ENCODE measurements at places on chromosomes 5 and 9.
A peak's percentile ranks its signal among the peaks of the same experiment; 100 is the strongest.

DNA sequence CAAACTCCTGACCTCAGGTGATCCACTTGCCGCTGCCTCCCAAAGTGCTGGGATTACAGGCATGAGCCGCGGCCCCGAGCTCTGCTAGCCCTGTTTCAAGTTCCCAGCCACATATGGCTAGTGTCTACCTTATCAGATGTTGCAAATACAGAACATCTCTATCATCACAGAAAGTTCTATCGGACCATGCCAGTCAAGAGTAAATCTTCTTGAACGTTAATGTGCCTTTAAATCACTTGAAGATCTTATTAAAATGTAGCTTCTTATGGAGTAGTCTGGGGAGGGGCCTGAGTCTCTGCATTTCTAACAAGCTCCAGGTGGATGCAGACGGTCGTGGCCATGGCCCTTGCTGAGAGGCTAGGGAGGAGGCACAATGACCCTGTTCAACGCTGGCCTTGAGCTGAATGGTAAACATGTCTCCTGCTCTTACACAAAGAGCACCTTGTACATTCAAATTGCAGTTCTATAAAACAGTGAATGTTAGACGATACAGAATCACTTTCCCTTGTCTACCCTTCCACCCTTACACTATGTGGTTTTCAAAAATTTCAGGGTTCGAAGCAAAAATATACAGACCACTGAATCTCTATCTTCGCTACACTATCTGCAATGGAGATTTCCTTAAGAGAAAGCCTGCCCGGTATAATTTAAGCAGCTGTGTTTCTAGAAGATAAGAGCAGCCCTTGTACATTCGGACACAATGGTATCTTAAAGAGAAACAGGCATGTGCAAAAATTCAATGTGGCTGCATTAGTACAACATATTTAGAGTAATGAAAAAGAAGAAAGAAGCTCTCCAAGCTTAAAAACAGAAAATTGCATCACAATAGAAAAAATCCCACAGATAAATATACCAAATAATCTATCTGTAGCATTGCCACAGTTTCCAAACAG lies 114.1 kb downstream of the FRMD3 start:
- no peak for DNase-seq

DNA sequence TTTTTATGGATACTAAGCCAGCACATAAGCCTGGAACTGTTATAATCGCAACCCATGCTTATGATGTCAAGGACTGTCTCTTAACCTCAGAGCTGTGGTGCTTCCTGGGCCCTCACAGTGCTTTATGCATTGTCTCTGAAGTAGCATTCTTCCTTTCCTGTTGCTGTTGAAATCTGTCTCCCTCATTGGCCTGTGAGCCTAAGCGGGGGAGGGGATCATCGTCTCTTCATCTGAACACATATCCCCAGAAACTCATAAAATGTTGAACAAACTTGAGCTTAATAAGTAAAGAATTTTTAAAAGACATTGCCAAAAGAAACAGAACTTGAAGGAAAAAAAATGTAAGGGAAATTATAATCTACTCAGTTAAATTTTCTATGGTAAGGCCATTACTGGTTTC lies 80.3 kb downstream of the SGCD start:
- DNase-seq: no peak

DNA sequence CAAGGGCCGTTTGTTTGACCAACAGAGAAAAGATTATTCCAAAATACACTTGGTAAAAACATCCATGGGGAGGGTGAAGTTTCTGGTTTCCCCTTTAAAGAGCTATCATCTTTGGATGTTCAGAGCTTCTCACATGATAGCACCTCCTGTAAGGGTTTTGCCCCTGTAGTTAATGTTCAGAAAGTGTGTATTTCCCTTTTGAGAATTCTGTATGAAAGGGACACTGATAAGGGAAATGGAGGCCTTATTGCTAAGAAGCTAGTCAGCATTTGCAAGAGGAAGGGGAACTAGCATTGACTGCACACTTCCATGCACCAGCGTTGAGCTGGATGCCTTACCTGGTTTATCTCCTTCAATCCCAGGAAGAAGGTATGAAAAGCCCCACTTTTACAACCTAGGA lies 31.5 kb upstream of the C5orf58 start:
- no peak for DNase-seq

DNA sequence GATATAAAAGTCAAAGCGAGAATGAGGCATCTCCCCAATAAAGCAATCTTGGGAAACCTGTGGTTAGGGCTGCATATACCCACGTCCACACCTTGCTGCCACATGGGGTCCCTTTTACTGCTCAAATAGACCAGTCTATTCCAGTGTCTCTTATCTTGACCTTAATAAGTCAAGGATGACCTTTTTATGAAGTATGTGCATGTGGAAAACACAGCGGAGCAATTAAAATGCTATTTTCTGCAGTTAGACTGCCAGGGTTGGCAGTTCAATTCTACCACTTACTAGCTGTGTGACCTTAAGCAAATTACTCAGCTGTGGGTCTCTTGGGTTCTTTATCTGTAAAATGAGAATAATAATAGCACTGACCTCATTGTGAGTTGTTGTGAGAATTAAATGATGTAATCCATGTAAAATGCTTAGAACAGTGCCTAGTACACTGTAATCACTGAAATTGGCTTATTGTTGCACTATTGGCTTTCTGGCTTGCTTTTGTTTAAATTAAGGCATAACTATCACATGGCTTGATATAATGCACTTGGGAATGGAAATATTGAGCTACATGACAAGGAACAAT lies 67.8 kb upstream of the HSPB3 start:
- no peak for DNase-seq

DNA sequence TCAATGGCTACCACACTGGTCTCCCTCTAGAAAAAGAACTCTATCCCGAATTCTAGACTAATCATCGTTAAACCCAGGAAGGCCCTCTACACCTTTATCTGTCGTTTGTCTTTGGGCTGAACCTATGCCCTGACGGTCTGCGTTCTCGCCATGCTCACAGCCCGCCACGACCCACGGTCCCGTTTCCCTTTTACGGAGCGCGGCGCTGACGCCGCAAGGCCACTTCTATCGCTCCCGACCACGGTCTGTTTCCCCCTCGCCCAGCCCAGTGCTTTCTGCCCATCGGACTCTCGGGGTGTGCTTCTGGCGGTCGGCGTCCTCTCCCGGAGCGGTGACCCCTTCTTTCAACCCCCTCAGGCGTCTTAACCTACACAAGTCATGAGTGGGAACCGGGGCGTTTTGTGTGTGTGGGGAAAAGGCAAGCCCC lies 974 bp downstream of the C9orf40 start:
- no peak for DNase-seq

DNA sequence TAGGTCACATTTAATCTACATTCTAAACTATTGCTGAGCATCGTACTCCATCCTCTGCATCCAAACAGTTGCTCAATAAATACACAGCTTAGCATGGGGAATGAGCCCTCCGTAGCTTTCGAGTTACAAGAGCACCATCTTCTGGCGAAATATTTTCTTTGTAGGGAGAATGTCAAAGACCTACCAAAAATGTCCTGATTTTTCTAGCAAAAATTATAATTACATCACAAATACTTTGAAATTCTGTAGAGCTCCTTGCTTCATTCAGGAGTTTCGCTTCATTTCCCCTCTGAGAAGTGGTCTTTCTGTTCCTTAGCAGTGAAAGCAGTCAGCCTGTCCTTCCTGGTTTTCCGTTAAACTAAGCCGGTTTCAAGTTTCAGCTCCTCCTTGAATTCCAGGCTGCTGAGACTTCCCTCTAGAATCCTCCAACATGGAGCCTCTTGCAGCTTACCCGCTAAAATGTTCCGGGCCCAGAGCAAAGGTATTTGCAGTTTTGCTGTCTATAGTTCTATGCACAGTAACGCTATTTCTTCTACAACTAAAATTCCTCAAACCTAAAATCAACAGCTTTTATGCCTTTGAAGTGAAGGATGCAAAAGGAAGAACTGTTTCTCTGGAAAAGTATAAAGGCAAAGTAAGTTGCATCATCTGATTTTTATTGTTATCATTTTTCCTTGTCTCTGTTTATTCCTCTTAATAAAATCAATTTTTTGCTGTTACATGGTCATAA lies at the start of gene GPX8:
Gene GPX8 (plus strand): TSS at position 409 of the 730 bp plus-strand sequence. CDS start 22 bp downstream, at position 431.
- peak; percentile 90 for DNase-seq

DNA sequence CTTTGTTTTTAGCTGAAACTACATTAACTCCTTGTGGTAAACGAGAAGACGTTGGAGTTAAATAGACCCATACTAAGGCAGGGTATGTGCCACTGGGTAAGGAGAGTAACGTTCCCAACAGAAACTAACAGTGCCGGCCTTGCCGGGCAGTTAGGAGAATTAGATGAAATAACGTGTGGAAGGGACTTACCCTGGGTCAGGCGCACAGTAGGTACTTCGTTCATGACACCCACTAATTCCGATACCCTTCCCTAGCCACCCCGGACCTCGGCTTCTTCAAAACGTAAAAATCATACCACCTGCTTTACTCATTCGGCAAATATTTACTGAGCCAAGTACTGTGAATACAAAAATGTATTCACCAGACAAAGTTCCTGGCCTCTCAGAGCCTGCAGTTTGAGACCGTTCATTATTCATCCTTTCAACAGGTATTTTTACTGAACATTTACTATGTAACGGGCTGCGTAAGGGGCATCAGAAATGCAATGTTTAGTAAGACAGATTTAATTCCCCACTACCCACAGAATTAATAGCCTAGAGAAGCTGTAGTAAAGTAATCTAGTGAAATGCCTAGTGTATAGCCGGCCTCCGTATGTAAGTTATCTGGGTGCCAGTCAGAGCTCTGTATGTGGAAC lies 3.2 kb upstream of the SMIM23 start:
- no peak for DNase-seq

DNA sequence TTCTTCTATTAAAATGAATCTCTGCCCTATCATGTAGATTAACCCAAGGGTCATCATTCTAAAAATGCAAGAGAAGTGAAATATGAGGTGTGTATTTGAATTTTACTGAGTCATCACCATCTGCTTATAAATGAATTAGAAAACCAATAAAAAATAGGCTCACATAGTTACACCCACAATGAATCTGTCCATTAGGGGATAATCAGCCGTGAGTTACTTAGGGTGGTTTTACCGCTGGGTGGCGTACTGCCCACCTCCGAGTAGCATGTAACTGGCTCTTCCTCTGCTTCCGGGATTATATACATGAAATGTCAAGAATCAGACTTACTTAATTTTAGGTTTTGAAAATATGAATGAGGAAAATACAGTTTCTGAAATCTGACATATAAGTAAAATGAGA lies 332.9 kb upstream of the CCNG1 start:
- no peak for DNase-seq

DNA sequence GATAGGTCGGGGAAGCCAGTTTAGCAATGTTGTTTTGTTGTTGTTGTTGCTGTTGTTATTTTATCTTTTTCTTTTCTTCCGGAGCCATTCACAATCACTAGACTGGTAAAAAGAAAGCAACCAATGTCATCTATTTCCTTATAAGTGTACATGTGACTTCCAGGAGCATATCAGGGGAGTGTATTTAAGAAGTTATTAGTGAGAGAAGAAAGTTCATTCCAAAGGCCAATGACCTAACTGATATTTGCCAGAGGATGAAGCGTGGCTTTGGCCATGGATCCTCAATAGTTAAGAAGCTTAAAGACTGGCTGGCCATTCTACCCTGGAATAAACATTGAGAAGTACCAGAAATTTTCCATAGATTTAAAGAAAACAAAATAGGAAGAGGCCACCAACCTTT lies 341.4 kb upstream of the RFX3 start:
- DNase-seq: no peak

DNA sequence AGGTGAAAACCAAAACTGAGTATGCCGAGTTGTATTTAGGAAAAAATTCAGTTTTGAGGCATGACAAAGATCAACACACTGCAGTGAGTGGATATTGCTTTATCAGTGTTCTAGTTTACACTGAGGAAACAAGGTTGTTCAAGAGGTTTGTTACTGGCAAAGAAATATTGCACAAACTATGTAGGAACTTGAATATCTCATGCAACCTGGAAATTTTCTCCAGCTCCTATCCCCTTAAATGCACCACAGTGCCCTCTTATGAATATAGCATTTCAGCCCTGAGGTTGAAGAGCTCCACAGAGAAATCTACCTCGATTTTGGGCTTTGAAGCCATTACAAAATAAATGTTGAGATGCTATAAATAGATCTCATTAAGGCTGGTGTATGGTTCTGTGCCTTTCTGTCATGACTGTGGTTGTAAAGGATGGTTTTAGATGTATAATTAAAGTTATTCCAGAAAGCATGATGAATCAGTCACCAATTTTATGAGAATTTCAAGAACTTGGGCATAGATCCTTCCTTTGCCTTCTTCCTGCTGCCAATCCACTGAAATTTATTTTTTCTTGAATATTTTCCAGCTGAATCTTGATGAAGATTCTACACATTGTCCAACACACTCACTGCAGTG lies 159.3 kb downstream of the SPATA31D1 start:
- no peak for DNase-seq

DNA sequence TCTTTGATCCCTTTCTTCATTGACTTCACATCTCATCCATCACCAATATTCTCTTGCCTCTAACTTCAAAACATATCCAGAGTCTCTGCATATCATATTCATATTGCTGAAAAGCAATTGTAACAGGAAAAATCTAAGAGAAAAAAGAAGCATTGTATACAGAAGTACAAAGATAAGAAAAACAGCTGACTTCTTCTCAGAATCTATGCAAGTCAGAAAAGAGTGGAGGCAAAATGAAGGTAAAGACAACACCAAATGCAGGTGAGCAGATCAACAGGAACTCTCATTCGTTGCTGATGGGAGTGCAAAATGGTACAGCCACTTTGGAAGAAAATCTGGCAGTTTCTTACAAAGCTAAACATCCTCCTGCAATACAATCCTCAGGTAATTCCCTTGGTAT lies 155.6 kb downstream of the PHF2 start:
- DNase-seq: no peak

DNA sequence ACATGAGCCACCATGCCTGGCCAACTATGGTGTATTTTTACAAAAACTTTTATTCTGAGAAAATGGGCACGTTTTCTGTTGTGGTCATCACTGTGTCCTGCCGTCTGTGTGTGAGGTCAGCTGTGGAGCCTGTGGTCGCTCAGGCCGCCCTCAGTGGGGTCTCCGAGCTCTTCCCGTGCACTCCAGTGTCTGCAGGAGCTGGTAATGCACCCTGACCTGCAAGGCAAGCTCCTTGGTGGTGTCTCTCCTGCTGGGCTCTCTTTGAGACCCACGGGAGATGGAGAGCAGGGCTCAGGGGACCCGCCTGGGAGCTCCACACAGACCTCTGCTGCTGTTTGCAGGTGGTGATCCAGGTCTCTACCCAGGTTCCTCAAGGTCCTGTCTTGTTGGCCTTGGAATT lies 9.6 kb upstream of the AHRR start:
- no peak for DNase-seq
